Activated CD4-positive, alpha-beta T cell treated with anti-CD3 and anti-CD28 coated beads, Interleukin-2, amount 50 U/mL, for 48 hours (primary cell): ENCODE measurements at places on chromosomes 5 and 9.

DNA sequence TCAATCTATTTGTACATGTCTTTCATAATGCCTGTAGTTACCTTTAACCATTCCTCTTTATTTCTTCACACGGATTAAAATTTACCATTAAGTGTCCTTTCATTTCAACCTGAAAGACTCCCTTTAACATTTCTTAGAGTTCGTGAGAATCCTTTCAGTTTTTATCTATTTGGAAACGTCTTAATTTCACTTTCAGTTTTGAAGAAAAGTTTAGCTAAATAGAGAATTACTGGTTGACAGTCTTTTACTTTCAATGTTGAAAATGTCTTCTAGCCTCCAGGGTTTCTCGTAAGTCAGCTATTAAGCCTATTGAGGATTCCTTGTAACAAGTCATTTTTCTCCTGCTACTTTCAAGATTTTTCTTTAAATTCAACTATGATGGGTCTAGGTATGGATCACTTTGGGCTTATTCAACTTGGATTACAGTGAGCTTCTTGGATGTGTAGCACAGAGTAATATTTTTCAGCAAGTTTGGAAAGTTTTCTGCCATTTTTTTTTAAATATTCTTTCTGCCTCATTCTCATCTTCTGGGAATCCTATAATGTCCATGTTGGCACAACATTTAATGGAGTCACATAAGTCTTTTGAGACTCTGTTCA is 48.5 kb downstream of the RFX3 start:
- no peak for DNase-seq

DNA sequence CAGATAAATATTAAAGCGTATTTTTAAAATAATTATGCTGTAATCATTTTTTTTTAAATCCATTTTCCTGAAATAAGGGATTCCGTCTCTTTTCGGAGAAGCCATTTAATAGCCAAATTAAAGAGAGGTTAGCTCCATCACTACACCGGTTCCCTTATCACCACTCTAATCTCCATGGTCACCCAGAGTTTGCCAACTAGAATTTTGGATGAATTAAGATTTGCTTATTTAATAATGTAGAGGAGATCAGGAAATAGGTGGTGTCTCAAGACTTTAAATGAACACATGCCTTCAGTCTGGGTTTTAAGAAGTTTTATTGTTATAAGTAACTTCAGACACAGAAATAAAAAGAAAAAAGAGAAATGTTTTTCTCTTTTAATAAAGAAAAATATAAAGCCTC is 151.7 kb downstream of the TTC39B start:
- no peak for DNase-seq

DNA sequence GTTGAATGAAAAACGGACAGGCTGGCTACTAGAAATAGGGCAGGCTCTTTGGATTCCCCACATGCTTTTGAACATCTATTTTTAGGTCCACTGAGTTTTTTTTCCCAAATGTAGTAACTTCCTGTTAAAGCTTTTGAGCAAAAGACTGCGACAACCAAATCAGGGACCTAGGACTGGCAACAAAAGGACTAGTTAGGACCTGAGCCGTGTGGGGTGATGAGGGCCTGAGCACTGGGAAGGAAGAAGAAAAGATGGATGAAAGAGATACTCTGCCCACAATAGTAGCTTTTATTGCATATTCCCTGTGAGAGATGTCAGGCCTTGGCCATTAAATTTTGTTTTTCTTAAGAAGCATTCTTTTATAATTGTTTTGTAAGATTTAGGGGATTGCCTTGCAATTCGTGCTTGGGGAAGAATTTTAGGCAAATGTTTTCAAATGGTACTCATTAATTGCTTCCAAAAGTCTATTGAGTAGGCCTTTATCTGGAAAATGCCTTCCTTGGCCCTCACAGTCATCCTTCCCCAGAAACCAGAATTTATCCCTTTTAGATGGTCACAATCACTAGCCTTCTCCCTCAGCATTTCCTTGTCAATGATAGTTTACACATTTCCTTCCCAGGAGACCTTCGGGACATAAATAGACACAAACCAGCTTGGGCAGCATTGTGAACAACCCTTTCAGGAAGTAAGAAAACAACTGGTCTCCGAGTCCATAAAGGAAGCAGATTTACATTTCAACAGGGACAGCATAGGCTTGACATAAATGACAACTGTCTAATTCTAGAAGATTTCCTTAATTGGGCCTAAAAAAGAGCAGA is 166.5 kb downstream of the RMI1 start:
- no peak for DNase-seq

DNA sequence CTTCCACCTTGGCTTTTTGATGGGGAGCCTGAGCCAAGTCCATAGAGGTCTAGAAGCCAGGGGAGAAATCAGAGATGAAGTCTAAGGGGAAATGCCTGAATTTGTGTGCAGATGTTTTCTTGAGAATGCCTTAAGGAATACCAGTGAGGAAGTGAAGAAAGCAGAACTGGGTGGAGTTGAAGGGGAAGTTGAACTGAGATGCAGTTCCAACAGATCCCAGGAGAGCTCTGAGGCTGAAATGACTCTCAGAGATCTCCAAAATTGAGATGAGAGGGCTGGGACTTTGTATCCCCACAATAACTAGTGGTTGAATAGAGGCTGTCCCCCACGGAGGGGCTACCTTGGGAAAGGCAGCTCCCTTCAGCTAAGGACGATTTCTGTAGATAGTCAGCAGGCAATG is 197.1 kb downstream of the ZNF462 start:
- no peak for DNase-seq

DNA sequence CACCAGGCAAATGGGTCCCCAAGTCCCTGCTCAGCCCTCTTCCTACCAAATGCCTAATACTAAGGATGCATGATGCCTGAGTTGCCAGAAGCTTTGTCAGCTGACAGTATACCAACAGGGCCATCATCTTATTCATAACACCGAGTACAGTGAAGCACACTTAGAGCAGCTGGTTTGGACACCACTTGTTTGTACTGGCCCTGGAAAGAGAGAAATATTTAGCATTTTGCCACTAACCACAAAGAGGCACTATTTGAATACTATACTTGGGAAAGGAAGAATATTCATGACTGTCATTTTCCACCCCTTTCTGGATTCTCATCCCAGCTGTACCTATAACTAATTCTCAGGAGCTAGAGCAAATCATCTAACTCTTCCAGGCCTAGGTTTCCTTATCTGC is 364.4 kb upstream of the KIF2A start:
- no peak for DNase-seq

DNA sequence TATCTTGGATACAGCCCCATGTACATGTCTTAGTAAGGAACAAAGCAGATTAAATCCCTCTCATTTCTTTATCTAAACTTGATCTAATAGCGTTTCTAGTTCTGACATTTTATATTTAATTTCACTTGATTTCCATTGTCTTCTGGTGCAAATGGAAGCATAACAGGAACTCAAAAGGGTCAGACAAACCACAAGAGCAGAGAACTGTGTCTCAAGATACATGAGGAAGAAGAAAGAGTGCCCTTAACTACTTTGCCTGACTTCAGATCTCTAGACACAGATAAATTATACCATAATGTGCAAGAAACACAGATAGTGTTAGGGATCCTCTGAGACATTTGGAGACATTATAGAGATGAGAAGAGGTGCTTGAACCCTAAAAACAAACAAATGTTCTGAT is 20.7 kb upstream of the STX17 start:
- DNase-seq: no peak

GRCh38 chr5:121430538-121430937 is 421.1 kb upstream of the FTMT start:
- no peak for DNase-seq

- no peak for DNase-seq
These were observed 10.1 kb downstream of the ACO1 start for GRCh38 chr9:32394381-32395049.

GRCh38 chr5:1880377-1881025 is 2.2 kb downstream of the IRX4 start:
- no peak for DNase-seq

DNA sequence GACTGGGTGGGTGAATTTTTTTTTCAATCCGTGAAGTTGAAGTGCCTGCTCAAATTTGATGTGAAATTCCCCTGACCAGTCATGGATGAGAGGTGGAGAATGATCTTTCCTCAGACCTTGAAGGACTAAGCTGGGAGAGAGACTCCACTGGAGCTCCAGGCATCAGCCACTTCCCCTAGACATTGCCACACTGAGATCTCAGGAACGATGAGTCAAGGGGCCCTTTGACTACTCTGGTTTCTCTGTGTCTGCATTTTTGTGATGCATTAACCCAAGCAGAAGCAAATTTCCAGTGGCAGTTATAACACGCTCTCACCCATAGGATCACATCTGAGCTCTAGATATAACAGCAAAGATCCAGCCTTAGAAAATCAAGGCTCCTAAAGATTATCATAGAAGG is 171.2 kb upstream of the KIF2A start:
- DNase-seq: no peak

- no peak for DNase-seq
These were observed 12.7 kb upstream of the MARCHF11 start for GRCh38 chr5:16192311-16192710.

DNA sequence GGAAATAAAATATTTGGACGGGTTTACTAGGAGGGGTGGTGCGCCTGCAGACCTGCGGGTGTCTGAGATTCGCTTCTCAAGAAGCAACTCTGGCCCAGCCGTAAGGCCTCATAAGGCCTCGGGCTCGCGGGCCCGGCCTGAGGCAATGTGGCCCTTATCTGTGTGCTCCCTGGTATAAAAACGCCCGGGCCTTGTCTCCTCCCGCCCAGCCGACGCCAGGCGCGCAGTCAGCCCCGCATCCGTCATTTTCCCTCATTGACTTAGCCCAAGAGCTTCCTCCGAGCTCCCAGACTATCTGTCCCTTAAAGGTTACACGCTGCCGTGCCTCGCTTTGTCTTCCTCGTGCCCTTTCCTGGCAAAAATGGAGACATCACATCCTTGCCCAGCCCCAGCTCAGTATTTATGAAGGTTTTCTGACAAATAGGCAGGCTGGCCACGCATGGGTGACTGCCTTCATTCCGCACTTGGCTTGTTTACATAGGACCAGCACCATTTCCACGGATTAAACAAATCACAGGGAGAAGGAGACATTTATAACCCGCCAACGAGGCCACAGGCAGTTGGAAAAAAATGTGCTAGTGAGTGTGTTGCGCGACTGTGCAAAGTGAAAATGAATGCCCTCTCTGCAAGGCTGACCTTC is 74.5 kb upstream of the TBCA start:
- no peak for DNase-seq

GRCh38 chr5:38193015-38193581 is 65.3 kb upstream of the EGFLAM start:
- DNase-seq: peak; percentile 69
